Fibroblast of the aortic adventitia (primary cell): ENCODE measurements at places on chromosomes 7 and 10.

DNA sequence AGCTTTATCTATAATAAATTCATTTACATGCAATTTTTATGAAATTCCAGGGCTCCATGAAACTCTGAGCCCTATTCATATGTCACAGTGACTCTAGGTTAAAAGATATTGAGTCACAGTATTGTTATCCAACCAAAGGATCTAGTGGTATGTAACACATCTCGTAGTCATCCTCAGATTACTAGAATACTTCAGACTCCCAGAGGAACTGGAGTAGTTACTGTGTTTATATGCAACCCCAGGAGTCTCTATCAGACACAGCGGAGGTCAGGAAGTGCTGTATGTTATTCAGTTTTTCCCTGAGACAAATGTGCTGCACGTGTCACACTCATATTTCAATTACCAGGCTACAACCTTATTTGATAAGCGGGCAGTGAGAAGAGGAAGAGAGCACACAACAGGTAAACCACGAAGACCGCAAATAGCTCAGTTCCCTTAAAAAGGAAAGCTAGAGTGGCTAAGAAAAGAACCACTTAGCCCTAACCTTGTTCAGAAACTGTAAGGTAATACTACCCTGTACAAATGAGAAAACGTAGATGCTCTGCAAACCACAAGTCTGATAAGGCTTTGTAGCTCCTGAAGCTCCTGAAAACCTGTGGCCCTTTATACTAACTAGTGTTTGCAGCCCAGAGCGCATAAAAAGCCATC lies 114.0 kb upstream of the CNTNAP2 start:
- DNase-seq = no peak

GRCh38 chr7:31114593-31115343 lies 62.7 kb downstream of the ADCYAP1R1 start:
- DNase-seq = peak; percentile 57

GRCh38 chr7:139734395-139734794 lies 43.4 kb downstream of the HIPK2 start:
- DNase-seq = peak; percentile 96

DNA sequence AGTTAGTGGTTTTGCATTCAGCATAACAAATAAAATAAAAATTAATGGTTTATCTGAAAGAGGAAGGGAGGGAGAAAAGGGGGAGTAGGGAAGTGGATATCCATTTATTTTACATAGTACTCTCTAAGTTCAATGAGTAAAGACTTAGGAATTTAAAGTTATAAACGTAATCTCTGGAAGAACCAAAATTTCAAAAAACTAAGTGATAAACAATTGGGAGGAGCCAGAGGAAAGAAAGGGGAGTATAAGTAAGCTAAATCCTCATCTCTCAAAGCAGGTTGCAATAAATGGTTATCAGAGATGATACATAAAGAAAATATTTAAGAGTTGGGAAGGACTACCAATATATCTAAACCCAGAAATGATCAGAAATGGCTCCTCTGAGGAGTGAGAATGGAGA lies 46.4 kb downstream of the ANK3 start:
- peak; percentile 55 for DNase-seq

GRCh38 chr10:103627111-103627892 lies 133.8 kb downstream of the NEURL1 start:
- DNase-seq = no peak

GRCh38 chr7:144105211-144105610 lies 4.2 kb upstream of the OR2A2 start:
- no peak for DNase-seq

GRCh38 chr7:82359426-82359825 lies 84.2 kb downstream of the CACNA2D1 start:
- DNase-seq = no peak

- peak; percentile 84 for DNase-seq
Measured at GRCh38 chr7:29274146-29275017, 79.8 kb downstream of the CHN2 start.

GRCh38 chr10:35448687-35449662 lies 112.7 kb downstream of the CCNY start:
- DNase-seq = peak; percentile 14

GRCh38 chr10:12547301-12547771 lies 198.0 kb downstream of the CAMK1D start:
- DNase-seq = no peak
